ENCODE measurements at places on chromosomes 3 and 15.
A peak's percentile ranks its signal among the peaks of the same experiment; 100 is the strongest.

DNA sequence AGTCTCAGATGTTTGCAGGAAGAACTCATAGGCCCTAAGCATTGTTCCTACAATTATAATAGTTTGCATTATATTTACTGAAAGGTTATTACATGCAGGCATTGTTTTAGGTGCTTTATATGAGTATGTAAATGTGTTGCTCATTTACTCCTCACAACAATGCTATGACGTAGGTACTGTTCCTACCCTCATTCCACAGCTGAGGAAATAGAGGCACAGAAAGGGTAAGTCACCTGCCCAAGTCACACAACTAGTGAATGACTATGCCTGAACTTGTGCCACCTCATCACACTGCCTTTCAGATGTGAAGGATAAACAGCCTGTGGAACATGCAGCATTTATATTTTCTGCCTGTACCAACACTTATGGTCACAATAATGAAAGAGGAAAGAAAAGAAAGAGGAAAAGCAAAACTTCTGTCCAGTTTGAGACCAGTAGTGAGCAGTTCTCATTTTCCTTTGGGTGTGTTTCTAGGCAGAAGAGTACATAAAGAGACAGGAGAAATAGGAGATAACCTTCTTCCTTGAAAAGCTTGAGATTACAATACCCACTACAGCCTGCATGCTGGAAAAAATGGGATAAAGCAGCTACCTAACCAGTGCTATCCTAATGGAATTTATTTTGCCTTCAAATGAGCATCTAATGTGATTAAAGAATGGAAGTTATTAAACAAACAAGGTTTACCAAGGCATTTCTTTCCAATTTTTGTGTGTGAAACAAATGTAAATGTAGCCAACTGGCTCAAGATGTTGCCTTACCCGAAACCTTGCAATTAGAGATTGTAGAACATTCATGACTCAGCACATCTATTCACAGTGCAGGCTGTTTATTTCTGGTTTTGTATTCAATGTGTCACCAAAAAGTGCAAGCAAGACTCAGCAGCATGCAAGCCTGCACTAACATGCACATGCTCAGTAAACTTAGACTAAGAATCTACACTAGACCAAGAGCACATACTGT, 20.5 kb upstream of the ENTPD3 start:
- DNase-seq: no peak

- DNase-seq: no peak
Observed at GRCh38 chr3:25019506-25019905, 408.6 kb upstream of the RARB start.

- DNase-seq: no peak
Observed at GRCh38 chr15:75349851-75350588, 3.2 kb downstream of the NEIL1 start.

DNA sequence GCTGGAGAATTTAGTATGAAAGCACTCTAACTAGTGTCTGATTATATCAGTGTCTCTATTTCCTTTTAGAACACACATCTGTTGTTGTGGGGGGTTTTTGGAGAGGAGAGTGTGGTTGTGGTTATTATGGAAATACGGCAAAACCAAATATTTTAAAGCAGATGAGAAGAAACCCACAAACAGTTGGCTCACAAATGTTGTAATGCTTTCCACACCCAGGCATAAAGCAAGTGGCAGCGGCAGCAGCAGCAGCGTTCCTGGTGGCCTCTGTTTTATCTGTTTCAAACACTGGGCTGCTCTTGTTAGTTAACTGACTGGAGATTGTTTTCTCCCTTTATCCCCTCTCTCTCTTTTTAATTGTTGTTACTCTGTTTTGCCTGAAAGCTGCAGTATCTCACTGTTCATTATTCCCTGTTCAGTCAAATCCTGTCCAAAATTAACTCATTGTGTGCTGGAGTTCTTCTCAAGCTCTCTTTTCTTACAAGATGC, 1045.5 kb upstream of the NR2F2 start:
- DNase-seq: no peak

- peak; percentile 88 for DNase-seq
Observed at GRCh38 chr3:177647876-177648275, 450.6 kb upstream of the TBL1XR1 start.

DNA sequence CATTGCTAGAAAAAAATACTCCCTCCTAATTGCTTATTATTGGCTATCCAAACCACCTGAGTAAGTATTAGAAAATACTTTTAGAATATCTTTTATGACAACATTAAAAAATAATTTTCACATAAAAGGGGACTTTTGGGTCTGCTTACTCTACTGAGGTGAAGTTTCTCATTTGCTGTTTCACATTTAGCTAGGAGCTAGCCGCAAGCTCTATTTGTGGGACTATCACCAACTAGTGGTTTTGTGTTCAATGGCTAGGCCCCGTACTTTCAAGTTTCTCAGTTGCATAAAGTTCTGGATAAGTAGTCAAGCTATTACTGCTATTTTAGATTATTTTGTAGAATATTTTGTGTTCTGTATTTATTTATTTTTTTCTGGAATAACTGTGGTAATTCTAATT, 244.2 kb upstream of the SLITRK3 start:
- DNase-seq: no peak

DNA sequence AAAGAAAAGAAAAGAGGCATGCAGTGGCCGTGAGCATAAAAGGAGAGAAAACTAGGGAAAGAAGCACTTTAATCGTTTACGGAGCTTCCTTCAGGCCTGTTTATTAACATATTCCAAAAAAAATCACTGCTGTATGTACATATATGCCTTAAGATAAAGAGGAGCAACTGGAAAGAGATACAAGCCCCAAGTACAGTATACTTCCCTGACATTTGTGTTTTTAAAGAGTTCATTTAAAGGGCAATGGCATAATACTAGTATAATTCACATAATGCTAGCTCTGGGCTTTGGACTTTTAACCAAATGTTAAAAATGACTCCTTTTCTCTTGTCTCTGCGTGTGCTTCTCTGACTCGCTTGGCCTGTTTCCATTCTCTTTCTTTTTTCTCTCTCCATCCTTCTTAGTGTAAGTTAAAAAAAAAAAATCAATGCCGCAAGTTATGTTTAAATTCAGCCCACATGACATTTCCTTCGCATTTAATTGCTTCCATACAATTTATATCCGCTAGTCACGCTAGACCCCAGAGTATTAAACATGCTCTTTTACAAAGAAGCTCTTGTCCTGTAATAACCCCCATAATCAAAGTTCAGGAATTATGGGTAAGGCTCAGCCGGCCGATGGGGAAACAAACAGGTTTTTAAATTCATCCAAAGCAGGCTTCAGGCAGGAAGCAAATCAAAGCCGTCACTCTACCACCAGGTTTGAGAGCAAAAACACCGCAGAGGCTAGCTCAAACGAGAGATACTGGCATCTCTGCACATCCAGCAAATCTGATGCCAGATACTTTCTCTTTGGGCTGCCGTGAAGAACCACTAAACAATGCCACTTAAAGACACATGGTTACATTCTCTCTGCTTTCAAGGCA, 19.4 kb downstream of the WWTR1 start:
- no peak for DNase-seq

DNA sequence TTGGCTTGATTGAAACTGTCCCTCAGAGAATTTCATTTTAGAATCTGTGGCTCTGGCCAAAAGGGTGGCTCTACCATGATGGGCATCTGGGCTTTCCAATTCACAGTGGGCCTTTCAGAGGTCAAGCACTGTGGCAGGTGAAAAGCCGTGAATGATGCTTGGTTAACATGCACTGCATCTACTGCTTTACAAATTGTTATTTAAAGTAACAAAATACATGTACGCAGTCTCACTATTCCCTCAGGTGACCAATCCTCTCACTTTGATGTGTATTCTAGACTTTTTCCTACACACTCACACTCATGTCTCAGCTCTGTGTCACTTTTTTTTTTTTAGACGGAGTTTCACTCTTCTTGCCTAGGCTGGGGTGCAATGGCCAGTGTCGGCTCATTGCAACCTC, 70.5 kb downstream of the MGLL start:
- DNase-seq: no peak

- no peak for DNase-seq
Observed at GRCh38 chr15:51193526-51193925, 98.8 kb upstream of the TNFAIP8L3 start.

- DNase-seq: no peak
Observed at GRCh38 chr3:9173445-9173844, 76.0 kb downstream of the SRGAP3 start.

- DNase-seq: no peak
Observed at GRCh38 chr3:74282202-74282601, 332.3 kb downstream of the CNTN3 start.

DNA sequence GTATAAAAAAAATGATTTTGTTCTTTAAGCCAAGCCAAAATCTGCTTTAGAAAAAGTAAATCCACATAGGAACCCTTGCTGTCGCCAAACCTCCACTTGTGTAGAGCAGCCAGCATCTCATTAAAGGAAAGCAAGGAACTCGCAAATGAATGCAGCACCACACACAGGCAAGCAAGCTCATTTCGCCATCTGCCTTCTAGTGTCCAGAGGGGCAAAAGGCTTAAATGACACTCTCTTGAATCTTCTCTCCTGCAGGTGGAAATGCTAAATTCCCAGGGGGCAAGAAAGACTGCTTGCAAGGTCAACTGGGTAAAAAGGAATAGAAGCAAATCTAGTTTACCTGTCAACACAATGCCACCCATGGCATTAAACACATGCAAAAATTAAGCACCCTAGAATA, 2.4 kb downstream of the MB21D2 start:
- DNase-seq: no peak

DNA sequence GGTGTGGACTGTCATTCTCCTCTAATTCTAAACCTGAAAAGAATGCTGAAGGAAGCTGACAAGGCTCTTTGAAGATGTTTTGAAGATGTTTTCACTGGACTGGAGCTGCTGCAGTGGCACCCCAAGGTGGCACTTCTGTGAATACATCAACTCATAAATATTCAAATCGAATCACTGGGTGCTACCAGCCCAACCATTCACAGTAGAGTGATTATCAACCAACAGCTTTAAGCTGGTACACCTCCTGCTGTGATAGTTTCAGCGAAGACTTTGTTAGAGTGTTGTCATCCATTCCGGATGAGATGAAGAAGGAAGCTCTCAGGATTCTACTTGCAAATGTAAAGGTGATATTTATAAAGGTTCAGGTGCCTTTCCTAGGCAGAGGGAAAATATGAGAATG, 106.6 kb downstream of the LSAMP start:
- no peak for DNase-seq

DNA sequence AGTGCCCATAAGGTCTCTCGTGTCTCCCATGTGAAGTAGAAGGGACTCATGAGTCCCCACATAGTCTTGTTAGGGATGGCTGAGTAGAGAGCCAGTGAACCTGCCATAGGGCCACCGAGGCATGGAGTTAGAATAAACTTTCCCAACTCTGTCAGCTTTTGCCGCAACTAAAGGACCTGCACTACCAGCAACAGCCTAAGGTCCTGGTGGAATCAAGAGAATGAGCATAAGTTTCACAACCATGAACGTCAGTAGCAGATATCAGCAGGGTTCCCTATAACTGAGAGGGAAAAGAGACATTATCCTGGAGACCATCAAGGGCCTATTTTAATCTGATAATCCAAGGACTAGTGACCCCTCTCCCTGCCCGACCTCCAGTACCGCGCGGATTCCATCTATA, 60.3 kb upstream of the FNDC3B start:
- no peak for DNase-seq

DNA sequence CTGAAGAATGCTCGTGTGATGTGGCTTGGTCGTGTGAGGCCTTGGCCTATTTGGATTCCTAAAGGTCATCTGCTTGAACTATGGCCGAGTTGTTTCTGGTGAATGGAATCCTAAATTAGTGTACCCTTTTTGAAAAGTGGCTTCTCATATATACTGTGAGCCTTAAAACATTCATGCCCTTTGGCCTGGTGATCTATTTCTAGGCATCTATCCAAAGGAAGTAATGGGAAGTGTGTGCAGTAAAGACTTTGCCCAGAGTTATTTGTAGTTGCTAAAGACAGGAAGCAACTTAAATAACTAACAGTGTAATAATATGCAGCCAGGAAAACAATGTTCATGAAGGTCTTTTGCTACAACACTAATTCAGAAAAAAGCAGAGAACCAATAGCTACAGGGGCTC, 3.0 kb downstream of the DGKG start:
- DNase-seq: no peak

GRCh38 chr3:43790060-43790459, 99.3 kb downstream of the ABHD5 start:
- no peak for DNase-seq

GRCh38 chr15:41001524-41002214, 48.4 kb downstream of the CHAC1 start:
- DNase-seq: no peak
